NCI-H1694 treated with DMSO at 0.1 percent for 48 hours (cell line): ENCODE measurements at places on chromosomes 11 and 22.

- no peak for DNase-seq
Observed at GRCh38 chr11:71183878-71184277, 68.5 kb downstream of the SHANK2 start.

DNA sequence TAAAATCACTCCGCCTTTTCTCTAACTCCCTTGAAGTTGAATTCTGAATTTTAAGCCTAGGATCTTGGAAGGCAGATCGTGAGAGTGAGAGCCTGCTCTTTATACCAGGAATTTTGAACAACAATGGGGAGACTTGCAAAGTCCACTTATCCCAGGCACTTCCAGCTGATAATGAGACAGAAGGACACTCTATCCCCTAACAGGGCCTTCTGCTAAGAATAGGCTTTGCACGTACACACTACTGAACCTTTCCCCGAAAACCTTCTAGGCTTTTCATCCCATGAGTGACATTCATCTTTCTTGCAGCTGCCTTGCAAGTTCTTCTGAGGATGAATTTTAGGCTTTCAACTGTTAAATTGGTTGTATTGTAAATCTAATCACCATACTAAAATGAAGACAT, 44.0 kb upstream of the WT1 start:
- no peak for DNase-seq

- no peak for DNase-seq
Observed at GRCh38 chr11:86159581-86159891, 85.0 kb upstream of the EED start.

DNA sequence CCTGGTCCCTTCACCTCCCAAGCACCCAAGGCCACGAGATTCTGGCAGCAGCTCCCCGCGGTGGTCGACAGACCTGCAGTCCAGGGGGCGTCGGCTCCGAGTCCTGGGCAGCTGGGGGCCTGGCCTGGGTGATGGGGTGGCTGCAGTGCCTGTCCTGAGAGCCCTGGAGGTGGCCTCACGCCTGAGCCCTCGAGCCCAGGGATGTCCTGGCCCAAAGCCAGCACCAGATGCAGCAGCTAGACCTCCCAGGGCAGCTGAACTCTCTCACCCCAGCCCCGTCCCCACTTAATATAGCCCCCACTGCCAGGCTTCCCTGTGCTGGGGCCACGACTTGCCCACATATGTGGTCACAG, 6.6 kb downstream of the LMNTD2 start:
- DNase-seq: no peak

DNA sequence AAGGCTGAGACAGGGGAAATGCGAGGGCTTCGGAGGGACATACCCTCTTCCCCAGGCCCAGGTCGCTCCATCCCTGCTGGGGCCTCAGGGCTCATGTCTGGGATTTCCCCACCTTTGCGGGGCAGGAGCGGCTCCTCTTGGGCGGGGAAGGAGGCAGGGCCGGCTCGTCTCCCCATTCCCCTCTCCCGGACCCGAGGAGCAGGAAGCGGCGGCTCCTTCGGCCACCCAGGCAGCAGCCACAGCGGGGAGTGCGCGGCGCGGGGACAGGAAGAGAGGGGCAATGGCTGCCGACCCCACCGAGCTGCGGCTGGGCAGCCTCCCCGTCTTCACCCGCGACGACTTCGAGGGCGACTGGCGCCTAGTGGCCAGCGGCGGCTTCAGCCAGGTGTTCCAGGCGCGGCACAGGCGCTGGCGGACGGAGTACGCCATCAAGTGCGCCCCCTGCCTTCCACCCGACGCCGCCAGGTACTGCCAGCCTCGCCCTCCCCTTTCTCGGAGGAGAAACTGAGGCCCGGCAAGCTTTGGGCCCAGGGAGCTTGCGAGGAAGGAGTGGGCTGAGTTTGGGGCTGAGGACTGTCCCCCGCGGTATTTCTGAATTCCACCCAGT, at the start of gene ANKK1:
ANKK1 (plus strand) TSS at position 175 of the 607 bp plus-strand sequence; CDS start at position 281, 106 bp downstream.
- DNase-seq: no peak

- no peak for DNase-seq
Observed at GRCh38 chr22:24994070-24994763, 41.7 kb downstream of the KIAA1671 start.

GRCh38 chr11:19389787-19390303, 149.1 kb upstream of the E2F8 start:
- DNase-seq: no peak

GRCh38 chr22:46854125-46854870, 91.8 kb downstream of the TBC1D22A start:
- no peak for DNase-seq

DNA sequence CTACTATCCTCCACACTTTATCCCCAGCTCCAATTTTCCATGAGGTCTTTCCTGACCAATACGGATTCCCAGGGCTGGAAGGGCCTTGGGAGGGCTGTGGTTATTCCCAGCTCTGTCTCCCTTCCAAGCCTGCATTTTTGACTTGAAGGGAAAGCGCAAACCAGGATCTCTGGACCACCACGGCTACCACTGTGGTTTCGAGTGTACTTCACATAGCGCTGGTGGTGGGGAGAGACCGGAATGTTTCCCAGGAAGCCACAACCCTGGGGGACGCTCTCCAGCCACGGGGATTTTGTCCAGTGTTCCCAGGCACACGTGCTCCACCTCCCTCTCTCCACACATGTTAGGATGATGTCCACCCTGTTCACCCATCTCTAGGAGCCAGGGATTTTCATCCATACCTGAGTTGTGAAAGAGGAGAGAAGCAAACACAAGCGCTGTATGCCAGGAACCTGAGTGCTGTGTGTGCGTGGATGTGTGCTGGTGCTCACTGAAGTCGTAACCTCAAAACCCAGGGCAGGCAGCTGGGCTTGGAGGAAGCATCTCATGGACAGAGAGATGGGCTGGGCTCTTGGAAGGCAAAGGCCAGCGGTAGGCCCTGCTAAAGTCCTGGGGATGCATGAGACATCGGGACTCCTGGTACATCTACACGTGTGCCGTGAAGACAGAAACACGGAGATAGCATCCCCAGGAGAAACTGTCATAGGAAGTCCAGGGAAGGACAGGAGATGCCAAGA, 1.3 kb upstream of the NPTXR start:
- no peak for DNase-seq
